ENCODE measurements at places on chromosomes 3 and 15.

- DNase-seq = no peak
Measured at GRCh38 chr3:108412121-108412750, 98.2 kb downstream of the MYH15 start.

DNA sequence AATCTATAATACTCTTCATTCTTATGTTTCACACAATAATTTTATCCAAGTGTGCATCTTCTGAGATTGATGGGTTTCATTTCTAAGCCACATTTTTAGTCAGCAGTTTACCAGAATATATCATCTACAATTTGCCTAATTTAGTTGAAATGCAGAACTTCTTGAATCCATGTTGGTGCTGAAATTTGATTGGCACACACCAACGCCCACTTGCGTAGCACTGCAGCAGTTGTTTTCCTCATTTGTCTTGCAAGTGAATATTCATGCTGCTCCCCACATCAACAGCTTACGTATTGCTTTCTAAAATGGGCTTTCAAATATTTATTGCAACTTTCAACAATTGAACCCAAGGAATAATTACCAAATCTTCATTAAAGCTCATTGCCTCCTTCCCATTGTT, 87.8 kb upstream of the CTDSPL start:
- no peak for DNase-seq

GRCh38 chr15:78243491-78243941, 9.2 kb upstream of the ACSBG1 start:
- peak; percentile 66 for DNase-seq

- peak; percentile 57 for DNase-seq
Measured at GRCh38 chr3:113166719-113167492, 44.5 kb upstream of the BOC start.

DNA sequence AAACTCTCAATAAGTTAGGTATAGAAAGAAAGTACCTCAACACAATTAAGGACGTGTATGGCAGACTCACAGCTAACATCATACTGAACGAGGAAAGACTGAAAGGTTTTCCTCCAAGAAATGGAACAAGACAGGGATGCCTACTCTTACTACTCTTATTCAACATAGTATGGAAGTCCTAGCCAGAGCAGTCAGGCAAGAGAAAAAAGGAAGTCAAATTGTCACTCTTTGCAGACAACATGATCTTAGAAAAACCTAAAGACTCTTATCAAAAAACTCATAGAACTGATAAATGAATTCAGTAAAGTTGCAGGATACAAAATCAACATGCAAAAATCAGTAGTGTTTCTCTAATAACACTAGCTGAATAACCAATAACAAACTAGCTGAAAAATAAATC, 96.0 kb downstream of the C3orf70 start:
- no peak for DNase-seq

GRCh38 chr3:65628978-65629377, 409.7 kb downstream of the MAGI1 start:
- DNase-seq = no peak

- DNase-seq = no peak
Measured at GRCh38 chr15:43550527-43551363, 33.3 kb downstream of the MAP1A start.

DNA sequence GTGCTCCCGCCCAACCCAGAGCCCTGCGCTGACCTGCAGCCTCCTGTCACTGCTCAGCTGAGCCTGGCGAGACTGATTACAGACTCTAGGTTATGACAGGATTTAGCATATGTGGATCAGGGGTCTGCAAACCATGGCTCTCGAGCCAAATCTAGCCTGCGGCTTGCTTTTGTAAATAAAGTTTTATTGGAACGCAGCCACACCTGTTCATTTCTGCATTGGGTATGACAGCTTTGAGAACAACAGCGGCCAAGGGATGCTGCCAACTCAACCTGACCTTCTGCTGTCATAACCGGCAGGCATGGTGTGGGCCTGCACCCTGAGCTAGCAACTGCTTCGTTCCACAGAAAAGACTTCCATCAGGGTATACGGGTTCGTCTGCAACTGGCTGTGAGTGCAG, 50.5 kb upstream of the IQSEC1 start:
- no peak for DNase-seq

- no peak for DNase-seq
Measured at GRCh38 chr3:52721002-52721729, 15.3 kb downstream of the SPCS1 start.

DNA sequence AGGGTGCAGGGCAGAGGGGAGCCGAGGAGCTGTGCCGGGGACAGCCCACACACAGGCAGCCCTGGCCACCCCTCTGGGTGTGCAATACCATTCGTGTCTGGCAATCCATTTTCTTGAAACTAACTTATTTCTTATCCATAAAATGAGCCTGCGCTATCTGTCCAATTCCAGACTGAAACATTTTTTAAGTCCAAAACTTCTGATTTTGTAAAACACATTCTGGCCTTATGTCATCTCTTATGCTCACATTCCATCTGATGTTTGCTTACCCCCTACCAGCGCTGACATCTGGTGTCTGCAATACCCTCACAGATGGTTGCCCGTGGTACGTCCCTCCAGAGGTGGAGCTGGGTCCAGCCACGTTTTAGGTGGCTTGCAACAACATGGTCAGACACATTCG, 31.8 kb downstream of the PCSK6 start:
- no peak for DNase-seq

DNA sequence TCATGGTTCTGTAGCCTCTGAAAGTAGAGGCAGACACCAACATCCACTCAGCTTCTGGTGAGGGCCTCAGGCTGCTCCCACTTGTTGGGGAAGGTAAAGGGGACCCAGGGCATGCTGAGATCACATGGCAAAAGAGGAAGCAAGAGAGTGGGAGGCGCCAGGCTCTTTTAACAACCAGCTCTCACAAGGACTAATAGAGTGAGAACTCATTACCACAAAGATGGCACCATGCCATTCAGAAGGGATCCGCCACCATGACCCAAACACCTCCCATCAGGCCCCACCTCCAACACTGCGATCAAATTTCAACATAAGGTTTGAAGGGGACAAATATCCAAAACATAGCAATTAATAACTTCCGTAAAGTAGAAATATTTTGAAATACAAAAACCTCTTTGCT, 192.3 kb downstream of the OCA2 start:
- no peak for DNase-seq

GRCh38 chr15:41689834-41690233, 29.6 kb downstream of the MGA start:
- no peak for DNase-seq

DNA sequence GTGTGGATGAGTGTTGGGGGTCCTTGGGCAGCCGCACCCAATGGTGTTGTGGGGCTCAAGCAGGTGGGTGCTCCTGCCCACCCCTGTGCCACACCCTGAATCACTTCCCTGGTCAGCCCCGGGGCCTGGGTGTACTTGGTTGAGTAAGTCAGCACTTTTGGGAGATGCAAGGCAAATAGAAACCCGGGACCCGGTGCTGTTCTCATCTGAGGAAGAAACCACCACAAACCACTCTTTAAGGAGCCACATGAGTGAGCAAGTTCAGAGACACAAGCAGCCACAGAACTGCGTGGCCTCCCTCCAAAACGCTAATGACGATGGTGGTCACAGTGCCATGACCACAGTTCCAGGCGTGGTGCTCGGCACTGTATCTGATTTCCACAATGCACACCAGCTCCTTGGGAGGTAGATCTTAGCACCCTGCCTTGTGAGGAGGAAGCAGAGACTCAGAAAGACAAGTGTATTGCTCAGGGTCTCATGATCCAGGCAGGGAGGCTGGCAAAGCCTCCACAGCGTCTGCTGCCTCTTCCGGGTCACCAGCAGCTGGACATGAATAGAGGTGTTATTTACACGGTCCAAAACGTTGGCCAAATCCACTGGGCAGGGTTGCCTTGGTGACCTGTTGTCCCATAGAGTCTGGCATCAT, 118.2 kb upstream of the ALDH1A3 start:
- no peak for DNase-seq

GRCh38 chr3:194141415-194142155, 5.6 kb downstream of the HES1 start:
- peak; percentile 91 for DNase-seq

GRCh38 chr3:124802702-124803101, 72.5 kb downstream of the UMPS start:
- no peak for DNase-seq

GRCh38 chr3:44981220-44981619, 5.2 kb downstream of the EXOSC7 start:
- DNase-seq = no peak

DNA sequence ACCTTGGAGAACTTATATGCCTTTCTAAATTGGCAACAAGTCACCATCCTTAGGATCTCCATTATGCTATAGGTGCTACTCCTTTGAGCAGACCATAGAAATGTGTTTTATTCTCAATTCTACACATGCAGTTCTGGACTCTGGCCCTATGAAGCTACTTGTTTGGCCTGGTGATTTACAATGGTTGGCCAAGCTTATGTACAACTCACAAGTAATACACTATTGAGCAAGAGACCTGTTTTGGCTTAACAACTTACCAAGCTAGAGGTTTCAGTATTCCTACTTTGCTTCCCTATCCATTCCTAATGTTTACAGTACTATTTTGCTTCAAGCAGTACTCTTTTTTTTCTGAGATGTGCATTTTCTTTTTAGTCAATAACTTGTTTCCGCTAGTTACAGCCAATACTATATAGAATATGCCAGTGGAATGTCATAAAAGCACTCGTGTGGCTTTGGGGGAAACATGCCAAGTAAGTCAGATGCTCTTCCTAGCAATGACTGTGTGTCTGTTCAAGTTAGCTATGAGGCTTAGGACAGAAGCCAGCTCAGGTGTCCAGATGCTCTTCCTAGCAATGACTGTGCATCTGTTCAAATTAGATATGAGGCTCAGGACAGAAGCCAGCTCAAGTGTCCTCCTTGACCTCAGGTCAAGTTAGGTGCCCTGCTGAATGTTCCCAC, 174.9 kb upstream of the SEMA6D start:
- no peak for DNase-seq

- DNase-seq = no peak
Measured at GRCh38 chr15:98570119-98570518, 78.2 kb upstream of the IGF1R start.

DNA sequence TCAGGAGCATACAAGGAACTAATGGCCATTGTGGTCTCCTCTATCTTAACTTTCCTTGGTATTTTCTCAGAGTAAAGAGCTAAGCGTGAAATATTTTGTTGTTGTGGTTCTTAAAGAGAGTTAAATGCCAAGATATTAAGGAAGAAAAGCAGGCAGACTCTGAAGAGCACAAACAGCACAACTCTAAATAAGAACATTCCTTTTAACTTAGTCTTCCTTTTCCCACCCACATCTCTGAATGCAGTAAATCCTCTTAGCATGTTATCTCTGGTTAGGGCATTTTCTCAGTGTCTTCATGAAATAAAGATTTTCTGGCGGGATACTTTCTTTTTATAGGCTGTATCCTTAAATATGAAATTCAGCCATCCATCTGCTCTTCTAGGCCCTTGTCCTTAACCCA, 1.5 kb downstream of the GPR87 start:
- no peak for DNase-seq

- no peak for DNase-seq
Measured at GRCh38 chr15:91716536-91716935, 137.0 kb upstream of the SLCO3A1 start.

DNA sequence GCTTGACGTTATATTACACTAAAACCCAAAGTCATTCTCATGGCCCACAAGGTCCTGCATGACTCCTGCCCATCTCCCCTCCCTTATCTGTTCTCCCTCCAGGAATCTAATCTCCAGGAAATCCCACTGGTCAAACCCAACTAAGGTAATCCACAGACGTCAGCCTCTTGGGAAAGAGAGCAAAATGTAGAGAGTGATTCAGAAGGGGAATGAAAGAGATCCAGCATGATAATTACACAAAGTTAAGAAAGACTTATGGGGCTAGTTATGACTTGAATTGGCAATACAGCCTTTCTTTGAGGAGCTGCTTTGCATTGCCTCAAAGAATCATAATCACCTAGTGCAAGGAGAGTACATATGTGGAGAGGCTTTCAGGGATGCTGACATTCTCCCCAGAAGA, 137.8 kb upstream of the MYRIP start:
- no peak for DNase-seq

DNA sequence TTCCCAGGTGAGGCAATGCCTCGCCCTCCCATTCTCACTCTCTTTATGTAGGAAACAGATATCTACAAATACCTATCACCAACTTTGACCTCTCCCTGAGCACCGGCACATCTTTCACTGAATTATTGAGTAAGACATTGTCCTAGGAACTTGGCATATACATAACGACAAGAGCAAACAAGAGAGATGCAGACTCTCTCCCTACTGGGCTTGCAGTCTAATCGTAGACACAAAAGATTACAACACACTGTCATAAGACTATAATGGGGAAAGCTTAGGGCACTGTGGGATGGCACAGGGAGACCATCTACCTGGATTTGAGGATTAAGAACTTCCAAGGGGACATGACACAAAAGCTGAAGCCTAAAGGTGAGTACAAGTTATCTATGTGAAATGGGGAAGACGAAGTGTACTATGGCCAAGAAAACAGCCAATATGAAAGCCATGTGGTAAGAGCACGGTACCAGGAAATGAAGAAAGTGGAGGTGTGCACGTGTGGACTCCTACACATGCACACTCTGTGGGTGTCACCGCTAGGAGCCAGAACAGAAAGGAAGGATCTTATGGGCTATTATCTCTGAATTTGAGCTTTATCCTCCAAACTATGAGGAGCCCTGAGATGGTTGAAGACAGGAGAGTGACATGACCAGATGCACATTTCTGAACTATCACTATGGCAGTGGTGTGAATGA, 218.8 kb upstream of the STRIT1 start:
- DNase-seq = no peak

DNA sequence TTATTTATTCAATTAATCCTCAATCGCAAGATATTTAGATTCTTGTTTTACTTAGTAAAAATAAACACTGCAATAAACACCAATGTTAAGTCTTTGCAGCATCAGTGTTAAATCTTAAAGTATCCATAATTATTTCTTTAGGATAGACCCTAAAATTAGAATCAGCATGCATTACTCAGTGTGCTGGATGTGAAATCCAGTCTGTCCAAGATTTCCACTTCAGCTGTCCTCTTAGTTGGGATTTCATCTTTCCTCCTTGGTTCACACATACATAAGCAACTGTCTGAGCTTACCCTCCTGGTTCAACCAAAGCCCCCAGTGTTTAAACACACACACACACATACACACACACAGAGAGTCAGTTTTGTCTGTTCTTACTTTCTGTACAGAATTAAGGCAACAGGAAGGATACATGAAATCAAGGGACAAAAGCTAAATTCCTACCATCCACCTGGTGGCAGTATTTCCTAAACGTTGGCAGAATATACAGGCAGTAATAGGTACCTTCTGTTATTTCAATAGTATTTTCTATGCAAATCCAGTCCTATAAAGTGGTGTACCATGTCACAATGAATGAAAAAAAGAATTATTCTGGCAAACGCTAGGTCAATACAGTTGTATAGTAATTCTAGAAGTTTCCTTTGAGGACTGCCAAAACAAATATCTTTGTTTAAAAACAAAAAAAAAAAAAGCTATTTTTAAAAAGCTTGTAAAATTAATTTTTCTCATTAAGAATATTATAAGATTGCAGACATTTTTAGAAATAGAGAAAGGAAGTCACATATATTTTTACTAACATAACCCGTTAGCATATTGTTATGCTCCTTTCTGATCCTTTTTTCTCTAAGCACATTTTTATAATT, 27.3 kb upstream of the DMXL2 start:
- peak; percentile 71 for DNase-seq

- no peak for DNase-seq
Measured at GRCh38 chr3:150605998-150606641, 3.0 kb downstream of the SELENOT start.

Measured in SK-N-SH (cell line).